Pancreas (tissue), 10 donors: ENCODE measurements at places on chromosomes 12 and 14. TPM values are rescaled to one million over a fixed set of nuclear protein-coding genes. Genes with fewer than 3 reads are reported as not detected.
A peak's percentile ranks its signal among the peaks of the same experiment; 100 is the strongest.

The SLC5A8 gene
- total RNA-seq: not detected

DNA sequence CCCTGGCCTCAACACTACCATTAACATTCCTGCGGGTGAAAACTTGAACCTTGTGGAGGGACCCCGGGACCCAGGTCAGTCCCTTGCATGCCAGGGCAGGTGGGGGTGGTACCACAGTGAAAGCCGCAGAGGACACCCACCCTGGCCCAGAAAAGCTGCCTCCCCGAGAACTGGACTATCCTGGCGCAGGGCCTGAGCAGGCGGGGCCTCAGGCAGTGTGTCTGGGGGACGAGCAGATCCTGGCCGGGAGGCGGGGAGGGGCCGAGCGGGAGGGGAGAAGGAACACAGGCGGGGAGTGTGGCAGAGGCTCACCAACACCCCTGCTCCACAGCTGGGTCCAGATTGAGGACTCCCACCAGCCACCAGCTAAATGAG is 10.0 kb downstream of the AHNAK2 start:
- no peaks in the 10 kb centered on the region for H3K27me3 ChIP-seq
- no peak overlapping the region for H3K4me3 ChIP-seq
- H3K27ac ChIP-seq: no peak overlapping the region
- no peaks in the 10 kb centered on the region for H3K36me3 ChIP-seq

DNA sequence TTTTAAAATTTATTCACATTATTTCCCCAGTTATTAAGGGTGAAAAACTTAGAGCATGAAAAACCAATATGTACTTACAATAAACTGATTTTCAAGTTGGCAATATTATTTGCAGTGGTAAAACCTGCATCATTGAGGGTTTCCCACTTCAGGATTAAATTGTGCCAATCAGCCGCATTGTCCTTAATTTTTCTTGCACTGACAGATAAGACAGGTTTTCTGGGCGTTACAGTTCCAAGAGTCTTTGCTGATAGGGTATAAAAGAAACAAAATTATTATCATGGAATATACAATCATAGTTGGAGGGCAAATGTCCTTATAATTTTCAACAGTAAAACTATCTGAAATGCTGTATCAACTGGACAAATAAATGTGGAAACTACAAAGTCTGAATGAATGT is 3.3 kb downstream of the CINP start:
- no peak overlapping the region for H3K27ac ChIP-seq
- no peak overlapping the region for H3K4me3 ChIP-seq
- no peaks in the 10 kb centered on the region for H3K27me3 ChIP-seq
- DNase-seq: no peak

DNA sequence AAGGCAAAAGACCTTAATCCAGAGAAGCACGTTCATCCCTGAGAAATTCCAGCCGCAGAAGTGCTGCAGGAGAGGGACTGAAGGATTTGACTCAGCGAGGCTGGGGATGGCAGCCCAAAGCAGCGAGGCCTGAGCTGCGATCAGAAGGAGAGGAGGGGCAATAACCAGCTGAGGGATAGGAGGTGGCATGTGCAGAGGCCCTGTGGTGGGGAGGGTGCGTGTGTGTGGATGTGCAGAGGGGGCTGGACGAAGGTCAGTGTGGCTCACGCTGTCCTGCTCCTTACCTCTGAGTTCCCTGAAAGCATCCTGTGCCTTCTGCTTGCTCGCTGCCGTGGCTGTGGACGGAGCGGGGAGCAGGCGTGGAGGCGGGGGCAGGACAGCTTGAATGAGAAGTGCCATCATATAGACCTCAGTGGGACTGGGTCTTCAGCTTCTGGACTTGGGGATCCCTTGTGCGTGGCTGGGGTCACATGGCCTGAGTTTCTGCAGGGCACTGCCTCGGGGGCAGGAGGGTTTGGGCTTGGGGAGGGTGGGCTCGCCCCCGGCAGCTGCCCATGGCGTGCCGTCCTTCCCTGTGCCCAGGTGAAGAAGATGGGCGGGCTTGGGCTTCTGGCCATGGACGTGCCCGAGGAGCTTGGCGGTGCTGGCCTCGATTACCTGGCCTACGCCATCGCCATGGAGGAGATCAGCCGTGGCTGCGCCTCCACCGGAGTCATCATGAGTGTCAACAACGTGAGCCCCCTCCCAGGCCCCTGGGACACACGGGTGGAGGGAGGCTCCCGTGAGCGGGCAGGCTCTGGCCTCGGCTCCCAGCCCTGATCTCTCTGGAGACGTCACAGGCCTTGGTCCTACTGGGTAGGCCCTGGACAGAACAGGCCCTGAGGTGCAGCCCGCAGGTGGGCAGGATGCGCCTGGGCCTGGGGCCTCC is 11.0 kb downstream of the ACADS start:
- DNase-seq: peak; percentile 75
- H3K27me3 ChIP-seq: no peaks in the 10 kb centered on the region
- no peaks in the 10 kb centered on the region for H3K4me1 ChIP-seq
- H3K36me3 ChIP-seq: peaks cover 4% of the 10 kb centered on the region
- no peak overlapping the region for H3K4me3 ChIP-seq

DNA sequence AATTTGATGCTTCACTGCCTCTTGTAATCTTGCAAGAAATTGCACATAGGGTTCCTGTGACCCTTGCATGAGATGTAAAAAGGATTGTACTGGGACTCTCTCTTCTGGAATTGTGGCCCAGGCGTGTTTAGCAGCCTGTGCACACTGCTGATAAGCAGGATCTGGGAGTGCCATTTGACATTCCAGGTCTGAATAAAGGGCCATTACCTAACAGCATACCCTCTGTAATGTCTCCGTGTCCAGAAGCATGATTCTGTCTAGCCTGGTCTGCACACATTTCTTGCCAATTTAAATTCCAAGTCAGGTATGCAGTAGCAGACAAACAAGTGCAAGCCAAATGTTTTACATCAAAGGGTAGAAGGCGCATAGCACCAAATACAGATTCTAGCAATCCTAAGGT is 18.1 kb upstream of the MAPKAPK5 start:
- H3K27ac ChIP-seq: no peak overlapping the region
- no peak for DNase-seq
- no peaks in the 10 kb centered on the region for H3K36me3 ChIP-seq
- no peak overlapping the region for H3K4me3 ChIP-seq
- no peaks in the 10 kb centered on the region for H3K4me1 ChIP-seq
- no peaks in the 10 kb centered on the region for H3K27me3 ChIP-seq

DNA sequence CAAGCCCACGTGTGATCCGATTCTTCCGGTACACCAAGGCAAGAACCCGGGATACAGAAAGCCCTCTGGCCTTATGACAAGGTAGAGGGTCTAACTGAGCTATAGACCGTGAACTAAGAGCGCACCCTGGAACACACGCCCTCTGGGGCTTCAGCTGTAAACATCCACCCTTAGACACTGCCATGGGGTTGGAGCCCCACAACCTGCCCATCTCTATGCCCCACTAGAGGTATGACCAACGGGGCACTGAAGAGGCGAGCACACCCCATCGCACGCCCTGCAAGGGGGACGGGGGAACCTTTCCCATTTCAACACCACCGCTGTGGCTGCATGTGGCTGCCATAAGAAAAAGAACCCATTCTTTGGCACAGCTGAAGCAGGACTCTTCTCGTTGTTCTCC is 1206.0 kb upstream of the TMEM132C start:
- no peak overlapping the region for H3K27ac ChIP-seq
- no peaks in the 10 kb centered on the region for H3K4me1 ChIP-seq
- no peak for DNase-seq
- no peaks in the 10 kb centered on the region for H3K27me3 ChIP-seq

GRCh38 chr14:99759546-99759925 is 33.7 kb upstream of the EML1 start:
- H3K27ac ChIP-seq: no peak overlapping the region
- H3K4me1 ChIP-seq: no peaks in the 10 kb centered on the region
- no peaks in the 10 kb centered on the region for H3K27me3 ChIP-seq
- H3K36me3 ChIP-seq: no peaks in the 10 kb centered on the region
